ENCODE measurements at places on chromosomes 1 and 21.
A peak's percentile ranks its signal among the peaks of the same experiment; 100 is the strongest.

- peak; percentile 59 for DNase-seq
Observed at GRCh38 chr21:45596704-45597318, 46.7 kb upstream of the PCBP3 start.

DNA sequence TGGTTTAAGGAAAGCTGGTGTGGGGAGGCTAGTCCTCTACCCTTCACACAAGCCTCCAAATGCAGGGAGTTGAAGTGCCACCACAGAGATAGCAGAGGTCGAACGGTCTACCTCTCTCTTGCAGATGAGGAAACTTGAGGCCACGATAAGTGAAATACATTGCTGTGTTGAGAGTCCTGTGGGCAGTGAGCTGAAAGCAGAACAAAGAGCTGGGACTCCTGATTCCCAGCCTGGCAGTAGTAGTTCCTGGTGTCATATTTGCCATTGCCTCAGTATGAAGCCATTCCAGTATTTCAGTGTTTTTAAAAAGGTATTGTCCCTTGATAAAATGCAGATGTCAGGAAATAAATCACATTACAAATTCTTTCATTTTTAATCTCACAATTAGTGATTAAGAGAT lies 28.6 kb downstream of the AK4 start:
- no peak for DNase-seq

GRCh38 chr1:61139775-61140549 lies 57.6 kb downstream of the NFIA start:
- DNase-seq = no peak

GRCh38 chr21:37484535-37485474 lies 118.2 kb downstream of the DYRK1A start:
- DNase-seq = no peak

GRCh38 chr1:119748040-119748439 lies 20.7 kb downstream of the HMGCS2 start:
- no peak for DNase-seq

DNA sequence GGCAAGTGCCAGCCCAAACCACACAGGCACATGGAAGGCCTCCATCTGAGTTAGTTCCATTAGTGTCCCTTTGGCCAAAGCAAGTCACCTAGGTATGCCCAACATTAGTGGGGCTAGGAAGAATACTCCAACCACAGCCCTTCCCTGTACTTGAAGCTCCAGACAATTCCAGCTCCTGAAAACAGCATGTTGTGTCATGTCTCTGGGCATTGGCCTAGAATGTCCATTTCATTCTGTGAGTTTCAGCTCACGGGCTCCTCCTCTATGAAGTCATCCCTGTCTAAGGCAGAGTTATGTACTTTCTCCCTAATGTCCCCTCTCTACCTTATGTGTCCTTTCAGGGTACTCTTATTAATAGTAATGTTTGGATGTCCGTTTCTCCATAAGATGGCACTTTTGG lies 96.5 kb upstream of the SPATA6 start:
- no peak for DNase-seq

DNA sequence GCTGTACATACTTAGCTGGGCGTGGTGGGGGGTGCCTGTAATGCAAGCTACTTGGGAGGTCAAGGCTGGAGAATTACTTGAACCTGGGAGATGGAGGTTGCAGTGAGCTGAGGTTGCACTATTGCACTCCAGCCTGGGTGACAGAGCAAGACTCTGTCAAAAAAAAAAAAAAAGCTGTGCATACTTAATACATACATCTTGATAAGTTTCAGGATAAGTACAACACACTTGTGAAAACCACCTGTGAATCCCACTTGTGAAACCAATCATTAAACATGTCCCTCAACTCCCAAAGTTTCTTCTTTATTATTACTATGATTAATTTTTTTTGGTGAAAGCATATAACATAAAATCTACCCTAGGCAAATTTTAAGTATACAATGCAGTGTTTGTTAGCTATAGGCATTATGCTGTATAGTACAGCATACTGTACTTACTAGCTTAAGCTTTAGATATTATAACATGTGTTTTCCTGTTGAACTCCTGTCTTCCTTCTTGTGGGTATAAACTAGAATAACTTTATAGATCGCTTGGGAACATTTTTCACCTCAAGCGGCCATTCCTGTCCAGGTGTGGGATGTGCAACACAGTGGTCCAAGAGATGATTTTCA lies 41.4 kb downstream of the DISC1 start:
- DNase-seq = no peak

GRCh38 chr1:150922519-150922975 lies 3.6 kb upstream of the SETDB1 start:
- peak; percentile 71 for DNase-seq

DNA sequence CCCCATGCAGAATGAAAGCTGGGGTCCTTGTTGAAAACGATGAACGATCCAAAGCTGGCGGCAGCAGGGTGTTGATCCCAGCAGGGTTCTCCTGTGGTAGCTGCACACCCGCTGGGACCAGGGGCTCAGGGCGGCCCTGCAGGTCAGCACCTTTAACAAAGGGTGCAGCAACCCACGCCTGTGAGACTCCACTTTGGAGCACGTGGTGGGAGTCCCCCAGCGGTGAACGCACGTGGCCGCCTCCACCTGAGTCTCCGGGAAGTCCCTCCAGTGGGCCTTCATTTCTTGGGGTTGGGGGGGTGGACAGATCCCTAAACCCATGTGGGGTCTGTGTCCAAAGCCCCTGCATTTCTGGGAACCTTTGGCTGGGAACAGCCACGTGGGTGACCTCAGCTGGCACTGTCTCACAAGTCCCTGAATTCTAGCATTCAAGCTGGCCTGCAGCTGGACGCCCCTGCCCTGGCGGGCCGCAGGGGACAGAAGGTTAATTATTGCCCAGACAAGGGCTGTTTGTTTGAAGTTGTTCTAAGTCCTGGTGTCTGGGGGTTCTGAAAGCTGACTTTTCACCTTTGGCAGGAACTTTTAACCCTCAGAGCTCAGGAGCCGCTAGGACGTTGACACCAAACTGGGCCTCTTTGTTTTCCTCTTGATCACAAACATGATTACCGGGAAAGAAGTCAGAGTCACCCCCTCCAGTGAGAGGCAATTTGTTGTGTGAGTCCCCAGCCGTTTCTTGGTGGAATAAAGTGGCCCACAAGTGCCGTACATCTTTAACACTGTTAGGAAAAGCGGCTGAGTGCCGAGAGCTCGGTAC lies 64.5 kb downstream of the COL18A1 start:
- DNase-seq = no peak

GRCh38 chr1:77557053-77557452 lies 125.4 kb downstream of the ZZZ3 start:
- DNase-seq = no peak

DNA sequence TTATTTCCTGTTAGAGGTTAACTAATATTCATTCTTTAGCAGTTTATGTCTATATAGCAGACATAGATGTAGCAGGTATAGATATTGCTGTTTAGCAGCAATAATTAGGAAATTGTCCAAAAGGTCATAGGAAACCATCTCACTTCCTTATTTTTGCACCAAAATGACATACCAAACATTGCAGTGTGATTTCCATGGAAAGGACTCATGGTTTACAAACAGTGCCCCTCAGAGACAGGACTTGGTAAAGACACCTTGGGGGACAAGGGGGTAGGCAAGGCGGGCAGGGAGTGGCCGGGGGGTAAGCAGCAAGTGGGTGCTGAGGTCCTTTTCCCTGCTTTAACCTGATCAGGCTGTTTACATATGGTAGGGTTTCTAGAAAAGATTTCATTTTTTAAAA lies 30.5 kb downstream of the BATF3 start:
- peak; percentile 40 for DNase-seq

- DNase-seq = no peak
Observed at GRCh38 chr1:14421977-14422609, 176.4 kb upstream of the KAZN start.

- no peak for DNase-seq
Observed at GRCh38 chr1:13583966-13584791, 547 bp downstream of the PDPN start.

DNA sequence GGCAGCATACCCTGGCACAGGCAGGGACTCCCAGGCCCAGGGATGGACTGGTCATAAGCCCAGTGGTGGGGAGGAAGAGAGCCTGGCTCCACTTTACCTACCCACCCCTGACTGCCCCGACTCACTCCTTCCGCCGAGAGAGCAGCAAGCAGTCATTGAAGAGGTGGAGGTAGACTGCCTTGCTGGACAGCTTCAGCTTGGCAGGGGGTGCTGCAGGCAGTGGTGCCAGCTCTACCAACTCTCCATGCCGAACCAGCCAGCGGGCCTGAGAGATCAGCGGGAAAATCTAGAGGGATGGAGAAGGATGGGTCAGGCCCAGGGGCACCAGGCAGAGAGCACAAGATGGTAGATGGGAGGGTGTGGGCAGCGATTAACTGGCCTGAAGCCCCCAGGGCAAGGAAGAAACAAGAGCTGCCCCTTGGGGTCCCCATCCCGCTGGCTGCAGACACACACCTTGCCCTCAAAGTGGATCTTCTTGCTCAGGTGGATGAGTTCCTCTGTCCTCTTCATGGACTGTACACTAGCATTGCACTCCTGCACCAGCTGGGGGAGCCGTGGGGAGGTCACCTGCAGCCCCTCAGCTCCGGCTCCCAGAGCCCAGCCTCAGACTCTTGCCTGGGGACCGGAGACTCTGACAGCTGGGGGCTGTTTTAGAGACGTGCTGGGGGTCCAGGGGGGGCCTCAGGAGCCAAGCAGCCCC lies 7.7 kb downstream of the ARHGEF19 start:
- DNase-seq = no peak

- DNase-seq = no peak
Observed at GRCh38 chr1:171835891-171836290, 5.4 kb upstream of the DNM3 start.

DNA sequence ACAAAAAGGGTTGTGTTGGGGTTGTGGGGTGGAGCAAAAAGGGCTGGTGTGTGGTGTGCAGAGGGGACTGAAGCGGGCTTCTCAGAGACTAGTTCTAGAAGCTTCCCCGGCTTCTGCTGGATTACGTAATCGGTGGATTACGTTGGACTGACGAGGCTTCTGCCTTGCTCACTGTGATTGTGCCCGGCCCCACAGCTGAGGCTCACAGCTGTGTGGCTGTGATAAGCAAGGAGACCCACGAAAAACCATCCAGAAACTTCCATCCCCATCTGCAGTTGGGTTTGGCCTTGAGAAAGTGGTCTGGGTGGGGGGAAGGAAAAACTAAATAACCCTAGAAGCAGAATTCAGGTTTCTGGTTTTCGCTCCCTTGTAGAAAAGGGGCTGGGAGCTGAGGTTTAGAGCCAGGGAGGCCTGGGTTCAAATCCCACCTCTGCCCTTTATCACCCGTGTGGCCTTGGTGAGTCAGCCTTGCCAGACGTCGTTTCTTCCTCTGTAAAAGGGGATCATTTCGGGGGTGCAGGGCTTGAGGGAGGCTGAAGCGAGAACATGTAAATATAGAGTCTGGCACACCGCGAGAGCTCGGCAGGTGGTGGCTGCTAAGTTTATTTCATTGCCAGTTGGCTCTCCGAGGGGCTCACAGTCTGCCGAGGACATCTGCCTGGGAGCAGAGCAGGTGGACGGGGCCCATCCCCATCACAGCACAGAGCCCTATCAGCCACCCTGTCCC lies 30.4 kb upstream of the DISP3 start:
- DNase-seq = no peak

GRCh38 chr1:175415129-175415712 lies 222.6 kb upstream of the KIAA0040 start:
- DNase-seq = no peak

DNA sequence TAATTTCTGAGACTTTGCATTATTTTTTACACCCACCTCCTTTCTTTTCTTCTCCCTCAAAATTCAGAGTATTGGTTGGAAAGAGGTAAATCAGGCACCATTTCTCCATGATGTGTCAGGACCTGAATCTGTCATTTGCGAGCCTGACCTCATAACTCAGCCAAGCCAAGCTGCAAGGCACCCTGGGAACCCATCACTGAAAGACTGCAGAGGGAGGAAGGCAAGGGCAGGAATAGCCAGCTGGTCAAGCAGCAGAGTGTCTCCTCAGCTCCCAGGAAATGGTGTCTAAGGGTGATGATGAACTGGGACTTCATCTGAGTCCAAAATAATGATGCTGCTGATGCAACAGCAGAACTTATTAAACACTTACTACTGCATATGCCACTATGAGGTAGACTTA lies 556.6 kb downstream of the OMA1 start:
- no peak for DNase-seq

DNA sequence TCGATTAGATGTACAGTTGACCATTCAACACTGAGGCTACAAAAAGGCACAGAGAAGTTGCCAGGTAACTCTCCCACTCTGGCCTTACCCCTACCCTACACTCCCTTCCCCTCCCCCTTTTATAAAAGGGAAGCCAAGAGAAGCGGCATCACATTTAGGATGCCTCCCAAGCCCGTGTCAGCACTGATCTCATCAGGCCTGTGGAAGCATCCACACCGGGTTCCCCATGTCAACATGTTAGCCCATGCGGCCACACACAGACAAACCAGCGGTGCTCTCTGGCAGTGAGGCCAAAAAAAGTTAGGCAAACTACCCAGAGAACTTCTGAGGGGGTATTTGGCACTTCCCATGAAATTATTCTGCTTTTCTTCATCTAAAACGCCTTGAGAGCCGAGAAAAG lies 29.9 kb downstream of the BCAR3 start:
- DNase-seq = no peak

DNA sequence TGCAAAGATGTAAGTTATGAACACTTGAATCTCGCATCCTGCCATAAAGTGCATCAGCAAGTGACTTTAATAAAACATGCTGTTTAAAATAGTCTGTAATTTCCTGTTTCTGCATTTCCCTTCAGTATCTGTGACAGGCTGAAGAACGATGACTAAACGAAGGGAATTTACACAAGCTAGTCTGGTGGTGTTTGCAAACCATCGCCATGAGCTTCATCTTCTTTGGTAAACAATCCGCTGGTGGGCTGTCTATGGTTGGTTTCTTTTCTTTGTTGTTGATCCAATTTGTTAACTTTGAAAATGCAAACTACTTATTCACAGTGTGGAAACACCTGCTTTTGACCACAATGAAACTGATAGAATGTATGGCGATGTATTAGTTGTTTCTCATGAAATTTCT lies 13.9 kb downstream of the SERTAD4 start:
- peak; percentile 60 for DNase-seq

DNA sequence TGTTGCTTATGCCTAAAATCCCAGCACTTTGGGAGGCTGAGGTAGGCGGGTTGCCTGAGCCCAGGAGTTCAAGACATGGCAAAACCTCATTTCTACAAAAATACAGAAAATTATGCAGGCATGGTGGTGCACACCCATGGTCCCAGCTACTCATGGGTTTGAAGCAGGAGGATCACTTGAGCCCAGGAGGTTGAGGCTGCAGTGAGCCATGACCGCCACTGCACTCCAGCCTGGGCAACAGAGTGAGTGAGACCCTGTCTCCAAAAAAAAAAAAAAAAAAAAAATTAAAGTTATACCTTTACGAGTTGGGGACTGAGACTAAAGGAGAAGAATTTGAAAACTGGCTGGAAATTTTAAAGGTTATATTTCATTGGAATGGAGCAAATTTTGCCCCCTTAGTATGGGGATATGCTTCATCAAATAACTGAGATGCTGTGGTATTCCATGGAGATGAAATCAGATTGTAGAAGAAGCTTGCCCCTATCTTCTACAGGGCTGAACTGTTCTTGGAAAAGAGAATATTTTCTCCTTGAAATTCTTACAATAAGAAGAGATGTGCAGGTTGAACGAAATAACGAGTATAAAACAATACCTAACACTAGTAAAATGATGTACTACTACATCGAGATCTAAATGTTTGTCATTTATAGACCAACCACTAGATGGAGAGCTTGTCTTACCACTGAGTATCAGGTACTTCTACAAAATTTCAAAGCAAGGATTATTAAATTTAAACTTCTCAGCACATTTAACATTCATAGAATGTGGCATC lies 34.9 kb upstream of the SCYL3 start:
- DNase-seq = peak; percentile 55

All from H4 (cell line).